ENCODE measurements at places on chromosomes 1 and 21.

- peak; percentile 85 for ATAC-seq
These were observed 165.9 kb downstream of the ADGRL4 start for GRCh38 chr1:78840453-78841271.

GRCh38 chr1:66626261-66626660 lies 92.3 kb downstream of the SGIP1 start:
- peak; percentile 9 for ATAC-seq

GRCh38 chr1:58964428-58964827 lies 180.6 kb upstream of the JUN start:
- ATAC-seq, result no peak

DNA sequence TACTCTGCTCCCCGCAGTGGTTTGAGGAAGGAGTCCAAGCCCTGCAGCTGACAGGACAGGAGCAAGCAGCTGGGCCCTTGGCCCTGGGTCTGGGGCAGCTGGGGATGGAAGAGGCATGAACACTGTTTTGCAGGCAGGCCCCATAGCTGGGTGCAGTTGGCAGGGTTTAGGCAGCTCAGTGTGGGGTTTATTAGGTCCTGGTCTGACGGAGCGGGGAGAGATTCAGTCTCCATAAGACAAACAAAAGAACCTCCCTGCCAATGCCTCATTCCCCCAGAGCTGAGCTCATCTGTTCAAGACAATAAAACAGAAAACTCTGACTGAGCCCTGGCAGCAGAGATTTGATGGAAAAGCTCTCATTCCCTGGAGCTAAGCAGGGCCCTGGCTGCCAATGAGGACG lies 37.3 kb downstream of the OLFML2B start:
- ATAC-seq, result no peak

- no peak for ATAC-seq
These were observed 230.2 kb downstream of the PRDM2 start for GRCh38 chr1:13930151-13930550.

DNA sequence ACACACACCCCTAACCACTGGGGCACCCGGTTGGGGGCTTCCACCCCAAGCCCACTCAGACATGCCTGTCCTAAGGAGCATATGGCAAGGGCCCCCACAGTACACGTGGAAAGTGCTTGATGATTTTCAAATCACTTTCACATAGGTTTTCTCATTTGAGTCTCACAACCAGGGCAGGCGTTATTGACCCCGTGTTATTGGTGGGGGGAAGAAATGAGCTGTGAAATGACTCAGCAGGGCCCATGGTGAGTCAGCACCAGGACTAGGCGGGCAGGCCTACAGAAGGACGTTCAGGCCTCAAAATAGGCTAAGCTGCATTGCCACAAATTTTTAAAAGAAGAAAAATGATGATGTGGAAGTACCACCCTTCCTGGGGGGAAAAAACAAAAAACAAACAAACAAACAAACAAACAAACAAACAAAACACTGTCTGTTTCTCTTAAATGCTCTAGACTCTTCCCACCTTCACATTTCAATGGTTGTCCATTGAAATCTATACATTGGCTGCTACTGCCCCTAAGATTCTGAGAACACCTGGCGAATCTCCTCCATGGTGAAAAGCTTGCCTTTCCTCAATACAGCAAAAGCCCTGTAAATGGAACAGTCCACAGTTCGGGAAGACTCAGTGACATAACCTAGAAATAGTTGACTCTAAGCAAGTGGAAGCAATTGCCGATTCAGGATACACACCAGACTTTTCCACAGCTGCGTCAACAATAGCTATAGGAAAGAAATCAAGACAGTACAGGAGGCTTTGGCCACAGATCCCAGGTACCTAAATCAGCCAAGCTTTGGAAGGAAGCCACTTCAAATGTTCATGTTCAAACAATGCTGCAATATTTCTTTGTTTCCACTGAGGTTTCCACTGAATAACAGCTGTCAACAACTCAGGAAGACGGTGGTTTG lies 234.7 kb downstream of the TOMM20 start:
- ATAC-seq, result peak; percentile 41

DNA sequence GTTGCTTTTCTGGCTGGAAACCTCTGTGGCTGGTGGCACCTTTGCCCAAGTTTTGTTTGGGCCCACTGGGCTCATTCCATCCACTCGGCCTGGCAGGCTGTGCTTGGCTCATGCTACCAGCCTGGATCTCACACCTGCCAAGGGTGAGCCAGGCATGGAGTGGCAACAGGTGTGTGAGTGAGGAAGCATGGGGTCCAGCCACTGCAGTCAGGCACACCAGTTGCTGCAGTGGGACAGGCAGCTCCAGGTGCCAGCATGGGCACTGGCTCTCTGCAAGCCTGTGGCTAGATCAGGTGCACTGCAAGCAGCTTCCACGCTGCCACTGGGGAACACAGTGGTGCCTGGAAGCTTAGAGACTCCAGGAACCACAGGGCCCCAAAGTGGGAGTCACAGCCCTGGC lies 57.0 kb downstream of the NUP210L start:
- no peak for ATAC-seq

DNA sequence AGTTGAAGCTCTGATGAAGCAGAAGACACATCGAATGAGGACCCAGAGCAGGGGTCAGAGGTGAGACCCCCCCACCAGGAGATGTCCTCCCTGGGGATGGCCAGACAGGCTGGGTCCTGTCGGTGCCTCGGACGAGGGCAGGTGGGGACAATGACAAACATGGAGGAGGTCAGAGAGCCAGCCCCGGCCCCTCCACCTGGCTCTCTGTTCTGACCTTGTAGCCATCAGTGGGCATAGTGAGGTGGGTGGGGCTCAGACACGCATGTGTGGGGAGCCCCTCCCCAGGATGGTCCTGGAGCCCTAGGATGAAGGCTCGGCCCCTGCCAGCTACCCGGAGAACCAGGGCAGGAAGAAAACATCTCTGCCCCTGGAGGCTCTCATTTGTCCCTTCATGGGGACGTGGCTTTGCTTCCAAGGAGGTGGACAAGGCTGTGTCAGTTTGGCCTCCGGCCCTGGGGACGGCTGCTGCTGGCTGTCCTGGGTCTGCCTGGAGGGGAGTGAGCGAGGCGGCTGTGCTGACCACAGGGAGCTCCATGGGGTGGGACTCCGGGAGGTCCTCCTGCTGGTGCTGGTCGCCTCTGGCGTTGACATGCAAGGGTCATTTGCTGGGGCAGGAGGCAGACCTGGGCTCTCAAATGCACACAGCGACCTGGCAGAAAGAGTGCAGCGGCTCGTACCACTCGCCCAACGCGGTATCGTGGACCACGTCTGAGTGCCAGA lies 2.6 kb downstream of the KRTAP10-6 start:
- no peak for ATAC-seq

DNA sequence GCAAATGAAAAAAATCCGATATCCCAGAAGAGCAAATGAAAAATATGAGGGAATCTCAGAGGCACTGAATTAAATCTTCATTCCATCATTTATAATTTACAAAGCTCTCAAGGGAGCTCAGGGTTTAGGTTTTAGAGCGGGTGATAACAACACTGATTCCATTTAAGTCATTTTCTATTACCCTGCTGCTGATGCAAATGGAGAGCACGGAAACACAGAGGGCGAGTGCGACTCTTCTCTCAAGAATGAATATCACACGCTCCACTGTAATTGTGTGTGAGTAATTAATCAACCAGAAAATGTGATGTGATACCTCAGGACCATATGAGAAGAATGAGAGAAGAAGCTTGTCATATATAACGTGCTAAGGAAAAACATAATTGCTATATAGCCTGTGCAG lies 22.7 kb downstream of the CHML start:
- no peak for ATAC-seq

GRCh38 chr1:100390531-100390930 lies 38.2 kb downstream of the CDC14A start:
- ATAC-seq, result no peak

- ATAC-seq, result peak; percentile 58
These were observed 128.4 kb downstream of the NTMT2 start for GRCh38 chr1:170274131-170274501.

DNA sequence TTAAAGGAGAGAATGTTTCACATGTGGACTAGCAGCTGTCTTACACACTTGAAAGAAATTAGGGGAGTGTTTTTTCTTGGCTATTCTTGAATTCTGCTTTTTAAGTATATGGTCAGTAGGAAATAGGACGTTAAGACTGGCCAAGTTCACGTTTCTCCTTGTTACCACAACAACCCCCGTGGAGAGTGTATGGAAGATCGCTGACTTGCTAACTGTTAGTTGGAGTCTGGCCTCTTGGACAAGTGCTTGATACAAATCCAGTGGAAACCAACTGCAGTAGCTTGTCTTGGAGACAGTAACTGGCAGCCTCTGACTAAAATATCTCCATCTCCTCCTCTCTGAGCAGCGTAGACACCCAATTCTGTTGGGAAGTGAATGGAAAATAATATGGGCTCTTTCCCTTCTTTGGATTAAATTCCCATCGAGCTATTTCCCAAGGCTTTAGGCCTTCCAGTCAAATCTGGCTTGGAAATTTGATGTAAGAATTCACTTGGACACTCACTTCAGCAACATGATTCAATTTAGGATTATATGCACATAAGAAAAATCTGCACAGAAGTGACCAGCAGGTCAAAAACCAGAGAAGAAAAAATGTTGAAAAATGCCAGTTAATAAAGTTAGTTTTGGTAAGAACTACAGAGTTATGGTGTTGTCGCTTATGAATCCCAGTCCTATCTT lies 3.6 kb upstream of the NFIA start:
- no peak for ATAC-seq

DNA sequence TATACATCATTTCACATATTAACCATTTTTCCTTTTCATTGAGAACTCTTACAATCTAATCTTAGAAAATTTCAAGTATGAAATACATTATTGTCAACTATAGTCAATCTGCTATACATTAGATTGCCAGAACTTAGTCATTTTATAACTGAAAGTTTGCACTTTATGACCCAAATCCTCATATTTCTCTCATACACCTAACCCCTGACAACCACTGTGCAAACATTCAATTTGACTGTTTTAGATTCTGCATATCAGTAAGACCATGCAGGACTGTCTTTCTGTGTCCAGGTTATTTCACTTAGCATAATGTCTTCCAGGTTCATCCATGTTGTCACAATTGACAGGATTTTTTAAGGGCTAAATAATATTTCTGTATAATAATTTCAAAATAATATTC lies 1299.0 kb upstream of the B3GALT2 start:
- no peak for ATAC-seq

DNA sequence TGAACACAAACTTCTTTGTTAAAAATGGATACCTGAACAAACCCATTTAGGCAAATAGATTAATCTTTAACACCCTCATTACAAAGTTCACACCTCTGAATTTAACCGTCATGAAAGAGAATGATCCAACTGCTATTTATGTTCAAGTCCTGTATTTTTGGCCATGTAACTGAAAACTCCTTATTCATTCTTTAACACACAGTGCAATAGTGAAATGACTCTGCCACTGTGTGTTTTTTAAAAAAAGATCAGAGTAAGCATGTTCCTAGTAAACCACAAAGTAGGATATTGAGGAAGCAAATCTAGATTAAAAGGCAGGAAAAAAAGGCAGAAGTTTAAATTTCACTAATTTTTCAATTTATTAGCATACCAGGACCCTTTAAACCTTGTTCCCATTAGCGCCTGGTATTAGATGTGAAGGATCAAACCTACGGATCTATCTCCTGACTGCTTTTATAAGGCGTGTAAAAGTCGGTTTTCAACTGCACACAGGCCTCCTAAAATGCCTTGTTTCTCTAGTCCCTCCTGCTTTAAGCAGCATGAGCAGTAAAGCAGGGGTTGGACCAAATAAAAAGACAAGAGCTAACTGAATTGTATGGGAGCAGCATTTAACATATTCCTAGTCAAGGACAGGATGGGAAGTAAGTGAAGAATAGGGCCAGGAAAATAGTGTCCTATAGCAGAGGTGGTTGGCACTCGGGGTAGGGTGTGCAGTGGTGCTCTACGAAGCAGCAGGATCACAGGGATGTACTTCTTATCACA lies 33.4 kb downstream of the NUCKS1 start:
- no peak for ATAC-seq

- no peak for ATAC-seq
These were observed 108.6 kb downstream of the NTMT2 start for GRCh38 chr1:170254371-170254770.

DNA sequence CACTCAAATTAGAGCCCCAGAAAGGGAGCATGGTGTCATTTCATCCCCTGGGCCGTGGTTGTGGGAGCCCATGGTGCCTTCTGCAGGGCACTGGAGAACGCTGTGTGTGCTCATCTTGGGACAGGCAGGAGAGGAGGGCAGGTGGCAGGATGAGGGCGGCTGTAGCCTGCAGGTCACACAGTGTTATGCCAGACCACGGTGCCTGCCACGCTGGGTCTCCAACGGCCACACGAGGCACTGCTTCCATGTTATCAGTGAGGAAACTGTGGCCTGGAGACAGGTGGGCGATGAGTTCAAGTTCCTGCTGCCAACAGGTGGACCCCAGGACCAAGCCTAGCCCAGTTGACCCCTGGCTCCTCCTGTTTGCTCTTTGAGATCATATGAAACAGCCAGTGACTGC lies 21.0 kb downstream of the ABCG1 start:
- no peak for ATAC-seq

DNA sequence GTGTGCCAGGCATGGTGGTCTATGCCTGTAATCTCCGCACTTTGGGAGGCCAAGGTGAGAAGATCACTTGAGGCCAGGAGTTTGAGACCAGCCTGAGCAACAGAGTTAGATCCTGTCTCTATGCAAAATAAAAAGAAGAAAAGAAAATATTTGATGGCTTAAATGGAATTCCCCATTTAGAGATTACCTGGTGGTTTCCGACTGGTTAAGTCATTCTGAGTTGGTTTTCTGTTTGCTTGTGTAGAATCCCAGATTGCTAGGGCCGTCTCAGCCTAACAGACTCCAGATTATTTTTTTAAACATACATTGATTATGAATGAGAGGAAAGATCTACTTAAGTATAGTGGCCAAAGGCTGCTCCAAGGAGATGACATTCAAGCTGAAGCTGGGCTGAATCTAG lies 22.9 kb upstream of the LY9 start:
- no peak for ATAC-seq

DNA sequence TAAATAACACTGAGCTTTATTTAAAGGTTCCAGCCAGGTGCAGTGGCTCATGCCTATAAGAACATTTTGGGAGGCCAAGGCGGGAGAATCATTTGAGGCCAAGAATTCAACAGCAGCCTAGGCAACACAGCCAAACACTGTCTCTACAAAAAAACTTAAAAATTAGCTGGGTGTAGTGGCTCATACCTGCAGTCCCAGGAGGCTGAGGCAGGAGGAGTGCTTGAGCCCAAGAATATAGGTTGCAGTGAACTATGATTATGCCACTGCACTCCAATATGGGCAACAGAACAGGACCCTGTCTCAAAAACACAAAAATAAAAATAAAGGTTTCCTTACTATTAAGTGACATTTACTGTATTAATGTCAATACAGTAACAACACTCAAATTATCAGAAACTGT lies 2.1 kb downstream of the TAF12 start:
- peak; percentile 19 for ATAC-seq

Data from SK-N-SH treated with all-trans-retinoic acid at 6 μM for 48 hours (cell line).